ENCODE measurements at places on chromosomes 6 and 20.

DNA sequence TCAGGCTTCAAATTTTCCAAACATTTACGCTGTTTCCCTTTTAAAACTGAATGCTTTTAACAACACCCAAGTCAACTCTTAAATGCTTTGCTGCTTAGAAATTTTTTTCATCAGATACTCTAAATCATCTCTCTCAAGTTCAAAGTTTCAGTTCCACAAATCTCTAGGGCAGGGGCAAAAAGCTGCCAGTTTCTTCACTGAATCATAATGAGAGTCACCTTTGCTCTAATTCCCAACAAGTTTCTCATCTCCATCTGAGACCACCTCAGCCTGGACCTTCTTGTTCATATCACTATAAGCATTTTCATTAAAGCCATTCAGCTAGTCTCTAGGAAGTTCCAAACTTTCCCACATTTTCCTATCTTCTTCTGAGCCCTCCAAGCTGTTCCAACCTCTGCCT lies 69.1 kb downstream of the RNF217 start:
- DNase-seq = no peak

- no peak for DNase-seq
Observed at GRCh38 chr6:91317247-91317835, 730.5 kb upstream of the MAP3K7 start.

GRCh38 chr6:141303907-141304306 lies 828.8 kb upstream of the GJE1 start:
- DNase-seq = no peak

GRCh38 chr20:41003143-41003935 lies 25.3 kb upstream of the TOP1 start:
- DNase-seq = peak; percentile 32

DNA sequence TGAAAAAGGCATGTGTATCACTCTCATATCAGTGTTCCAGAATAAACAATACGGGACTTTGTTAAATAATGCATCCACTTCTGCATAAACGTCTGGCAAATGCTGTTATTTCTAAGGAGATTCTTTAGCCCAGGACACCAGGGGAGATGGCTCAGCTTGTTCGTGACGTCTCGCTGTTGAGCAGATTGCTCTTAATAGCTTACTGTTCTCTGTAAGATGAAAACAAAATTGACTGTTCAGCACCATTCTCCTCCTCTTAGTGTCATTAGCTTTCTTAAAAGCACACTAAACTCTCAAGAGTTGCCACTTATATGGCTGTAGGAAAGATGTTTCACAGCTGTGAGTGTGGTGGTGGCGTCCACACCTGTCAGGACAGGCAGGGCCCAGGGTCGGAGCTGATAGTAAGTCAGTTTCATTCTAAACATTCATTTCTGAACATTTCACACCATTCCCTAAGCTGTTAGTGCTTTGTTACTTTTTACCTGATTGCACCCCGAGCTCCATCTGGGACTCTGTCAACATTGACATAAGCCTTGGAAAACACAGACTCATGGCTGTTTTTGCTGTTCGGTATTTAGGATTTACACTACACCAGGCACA lies 132.1 kb downstream of the ZDHHC14 start:
- no peak for DNase-seq

DNA sequence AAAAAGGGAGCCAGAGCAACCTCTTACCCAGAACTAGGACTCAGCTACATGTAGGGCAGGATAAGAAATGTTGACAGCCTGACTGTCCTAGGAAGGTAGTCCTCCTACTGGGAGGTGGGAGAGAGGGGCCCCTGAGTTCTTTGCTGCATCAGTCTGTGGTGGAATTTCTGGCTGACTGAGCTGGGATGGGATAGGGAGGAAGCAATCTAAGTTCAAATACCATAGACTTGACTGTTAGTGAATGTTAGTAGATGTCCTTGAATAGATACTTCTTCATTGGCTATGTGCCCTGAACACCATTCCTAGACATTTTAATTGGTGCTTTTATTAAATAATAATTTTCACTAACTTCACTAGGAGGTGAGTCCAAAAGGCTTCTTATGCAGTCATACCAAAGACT lies 1343.6 kb upstream of the CITED2 start:
- DNase-seq = no peak

GRCh38 chr6:148866657-148867268 lies 119.9 kb downstream of the UST start:
- DNase-seq = no peak

DNA sequence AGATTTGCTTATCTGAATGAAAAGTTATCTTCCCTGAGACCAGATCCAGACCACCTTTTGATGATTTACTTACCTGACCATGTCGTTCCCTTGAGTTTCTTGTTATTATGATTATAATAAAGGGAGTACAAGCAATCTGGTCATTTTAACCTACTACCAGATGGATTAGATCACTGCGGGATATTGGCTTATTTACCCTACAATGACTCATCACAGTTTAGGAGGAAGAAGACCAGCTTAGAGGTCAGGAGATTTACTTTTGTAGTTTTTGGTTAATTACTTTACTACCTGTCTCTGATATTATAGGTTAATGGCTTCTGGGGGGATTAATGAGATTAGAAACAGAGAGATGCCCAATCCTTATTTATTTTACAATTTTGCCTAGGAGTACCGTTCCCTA lies 10.7 kb downstream of the PKIB start:
- no peak for DNase-seq

DNA sequence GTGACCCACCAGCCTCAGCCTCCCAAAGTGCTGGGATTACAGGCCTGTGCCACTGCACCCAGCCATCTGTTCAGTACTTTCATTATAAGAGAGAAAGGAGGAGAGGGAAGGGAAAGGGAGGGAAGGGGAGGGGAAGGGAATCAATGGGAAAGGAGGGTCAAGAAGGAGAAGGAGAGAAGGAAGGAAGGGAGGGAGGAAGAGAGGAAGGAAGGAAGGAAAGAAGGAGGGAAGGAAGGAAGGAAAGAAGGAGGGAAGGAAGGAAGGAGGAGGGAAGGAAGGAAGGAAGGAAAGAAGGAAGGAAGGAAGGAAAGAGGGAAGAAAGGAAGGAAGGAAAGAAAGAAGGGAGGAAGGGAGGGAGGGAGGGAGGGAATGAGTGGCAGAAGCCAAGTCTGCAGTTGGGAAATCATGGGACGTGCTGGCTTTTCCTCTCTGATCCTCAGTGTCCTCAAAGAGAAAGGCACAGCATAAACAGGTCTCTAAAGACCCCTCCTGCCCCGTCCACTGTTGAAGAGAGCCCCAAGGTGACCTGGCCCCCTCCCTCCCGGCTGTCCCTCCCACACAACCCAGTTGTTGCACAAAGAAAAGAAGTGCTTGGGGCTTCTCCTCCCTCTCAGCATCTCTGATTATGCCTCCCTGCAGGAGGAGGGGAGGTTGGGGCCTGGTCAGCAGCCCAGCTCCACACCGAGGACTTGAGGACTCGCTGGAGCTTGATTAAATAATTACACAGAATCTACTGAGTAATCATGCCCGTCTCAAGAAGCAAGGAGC lies 69.1 kb upstream of the TOP1 start:
- no peak for DNase-seq

DNA sequence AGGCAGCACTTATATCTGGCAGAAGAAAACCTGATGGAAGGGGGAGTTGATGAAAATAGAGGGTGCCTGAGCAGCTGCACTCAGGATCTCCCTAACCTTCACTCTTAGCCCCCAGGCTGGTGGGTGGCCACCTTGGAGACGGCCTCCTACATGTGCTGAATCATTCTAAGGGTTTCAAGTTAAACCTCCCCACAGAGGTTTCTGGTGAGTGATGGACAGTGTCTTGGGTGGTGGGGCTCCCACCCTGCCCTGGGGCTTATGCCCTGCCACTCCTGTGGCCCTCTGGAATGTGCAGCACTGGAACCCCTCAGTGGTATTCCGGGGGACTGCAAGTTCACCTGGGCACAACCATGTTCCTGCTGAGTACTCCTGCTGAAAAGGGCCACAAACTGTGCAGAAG lies 357.2 kb downstream of the CD83 start:
- no peak for DNase-seq

GRCh38 chr6:70180183-70180900 lies 122.5 kb downstream of the COL9A1 start:
- no peak for DNase-seq

- DNase-seq = no peak
Observed at GRCh38 chr20:34970193-34970840, 14.6 kb downstream of the MYH7B start.

- no peak for DNase-seq
Observed at GRCh38 chr20:38294076-38294591, 9.8 kb upstream of the BPI start.

GRCh38 chr6:23388086-23388783 lies 737.8 kb upstream of the NRSN1 start:
- no peak for DNase-seq

DNA sequence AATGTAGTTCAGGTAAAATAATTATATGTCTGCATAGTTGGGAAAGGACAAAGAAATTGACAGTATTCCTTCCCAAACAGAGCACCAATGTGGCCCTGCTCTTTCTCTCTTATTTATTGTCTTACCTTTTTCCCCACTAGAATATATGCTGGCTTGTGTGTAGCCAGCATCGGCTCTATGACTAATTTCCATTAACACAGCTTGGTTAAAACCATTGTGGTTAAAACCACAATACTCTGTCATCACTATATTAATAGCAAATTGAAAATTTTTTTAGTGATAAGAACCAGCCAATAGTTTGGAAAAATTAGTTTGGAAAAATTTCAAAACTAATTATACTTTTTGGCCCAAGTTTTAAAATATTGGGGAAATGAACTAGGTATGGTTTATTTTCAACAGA lies 535.1 kb downstream of the UTRN start:
- DNase-seq = no peak

DNA sequence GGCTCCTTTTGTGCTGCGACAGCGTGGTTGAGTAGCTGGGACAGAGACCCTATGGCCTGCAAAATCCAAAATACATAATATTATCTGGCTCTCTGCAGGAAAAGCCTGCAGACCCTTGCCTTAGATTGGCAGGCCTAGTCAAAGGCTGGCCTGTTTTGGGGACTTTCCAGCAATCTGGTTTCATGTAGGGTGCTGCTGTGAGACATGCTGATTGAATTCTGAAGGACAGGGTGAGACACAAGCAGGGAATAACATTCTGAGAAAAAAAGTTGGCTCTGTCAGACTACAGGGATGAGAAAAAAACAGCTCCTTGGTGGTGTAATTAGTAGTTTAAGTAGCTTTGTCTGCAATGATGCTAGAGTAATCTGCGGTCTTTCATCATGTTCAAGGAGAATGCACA lies 402.7 kb upstream of the AGPAT4 start:
- DNase-seq = no peak

DNA sequence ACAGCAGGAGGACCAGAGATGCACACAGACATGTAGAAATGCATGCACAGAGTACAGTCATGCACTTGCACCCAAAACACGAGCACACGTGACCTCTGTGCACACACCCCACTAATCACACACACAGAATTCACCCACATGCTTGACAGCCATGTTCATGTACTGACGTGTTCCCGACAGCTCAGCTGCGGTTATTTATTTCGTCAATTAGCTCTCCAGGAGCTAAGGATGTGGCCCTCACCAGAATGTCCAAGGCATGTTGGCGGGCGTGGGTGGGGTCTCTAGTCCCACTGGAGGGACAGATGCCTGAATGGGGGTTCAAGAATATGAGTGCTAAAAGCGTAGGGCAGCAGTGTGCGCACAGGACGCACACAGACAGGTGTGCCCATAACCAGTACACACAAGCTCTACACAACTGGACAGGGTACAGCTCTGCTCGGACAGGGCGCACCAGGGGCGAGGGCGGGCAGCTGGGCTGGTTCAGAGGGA lies 571 bp upstream of the PRPF6 start:
- DNase-seq = no peak

- DNase-seq = no peak
Observed at GRCh38 chr6:150622941-150623874, 23.5 kb downstream of the PLEKHG1 start.

DNA sequence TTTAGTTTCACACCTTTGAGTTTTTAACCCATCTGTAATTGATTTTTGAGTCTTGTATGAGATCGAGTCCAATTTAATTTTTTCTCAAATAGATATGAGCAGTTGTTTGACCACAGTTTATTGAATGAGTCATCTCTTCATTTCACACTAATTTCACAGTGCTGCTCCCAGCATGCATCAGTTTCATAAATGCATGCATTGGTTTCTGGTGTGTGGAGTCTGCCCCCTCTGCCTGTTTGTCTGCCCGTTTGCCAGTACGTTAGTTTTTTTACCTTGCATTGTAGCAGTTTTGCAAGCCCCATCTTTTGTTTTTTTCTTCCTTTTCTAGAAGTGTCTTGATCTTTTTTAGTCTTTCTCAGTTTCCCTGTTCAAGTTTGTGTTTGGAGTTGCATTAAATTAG lies 11.9 kb downstream of the SLX4IP start:
- DNase-seq = no peak

- no peak for DNase-seq
Observed at GRCh38 chr6:77313595-77313994, 149.7 kb downstream of the HTR1B start.

DNA sequence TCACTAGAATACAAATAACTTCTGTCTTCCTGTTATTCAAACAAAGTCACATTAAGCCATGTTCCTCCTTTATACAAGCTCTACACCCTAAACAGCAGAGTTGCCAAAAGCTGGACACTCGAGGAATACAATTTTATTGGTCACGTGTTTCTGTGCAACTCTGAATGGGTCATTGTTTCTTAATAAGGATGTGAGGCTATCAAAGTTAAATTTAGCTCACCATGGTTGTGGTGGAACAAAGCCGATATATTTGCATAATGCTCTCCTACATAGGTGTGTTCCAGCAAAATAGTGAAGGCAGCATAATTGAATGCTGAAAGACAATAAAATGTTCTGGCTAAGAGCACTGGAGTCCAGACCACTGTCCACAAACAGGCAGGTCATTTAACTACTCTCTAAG lies 36.9 kb upstream of the CD2AP start:
- no peak for DNase-seq

DNA sequence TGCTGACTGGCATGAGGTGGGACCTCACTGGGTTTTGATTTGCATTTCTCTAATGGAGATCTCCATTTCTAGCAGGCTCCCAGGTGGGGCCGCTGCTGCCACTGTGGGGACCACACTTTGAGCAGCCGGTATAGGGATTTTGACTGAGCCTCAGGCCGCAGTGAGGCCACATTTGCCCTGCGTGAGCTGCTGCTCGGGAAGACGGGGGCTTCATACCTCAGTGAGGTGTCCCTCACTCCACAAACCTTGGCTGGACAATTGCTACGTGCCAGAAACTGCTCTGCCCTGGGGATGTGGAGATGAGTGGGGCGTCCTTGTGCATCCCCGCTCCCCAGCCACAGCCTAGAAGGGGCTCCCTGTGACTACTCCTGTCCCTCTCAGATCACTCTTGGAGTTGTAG lies 134.3 kb downstream of the ANKRD60 start:
- no peak for DNase-seq

- no peak for DNase-seq
Observed at GRCh38 chr20:50728981-50729874, 2.2 kb upstream of the PARD6B start.

GRCh38 chr6:113881478-113881980 lies 24.4 kb downstream of the MARCKS start:
- DNase-seq = no peak

- DNase-seq = no peak
Observed at GRCh38 chr6:44257025-44257752, at the start of gene SLC35B2. Gene SLC35B2 (minus strand): TSS chr6:44257528. CDS start chr6:44257410, 118 bp downstream.

Data from T-cell (primary cell).